ENCODE measurements at places on chromosomes 4 and X. TPM values are rescaled to one million over a fixed set of nuclear protein-coding genes. Genes with fewer than 3 reads are reported as not detected.

- no peak overlapping the region for H3K4me3 ChIP-seq
- no peak for DNase-seq
- H3K27me3 ChIP-seq = peaks cover 2% of the 10 kb centered on the region
- H3K27ac ChIP-seq = no peak overlapping the region
- no peaks in the 10 kb centered on the region for H3K36me3 ChIP-seq
Measured at GRCh38 chr4:165027762-165028402, 3.9 kb upstream of the TRIM60 start.

DNA sequence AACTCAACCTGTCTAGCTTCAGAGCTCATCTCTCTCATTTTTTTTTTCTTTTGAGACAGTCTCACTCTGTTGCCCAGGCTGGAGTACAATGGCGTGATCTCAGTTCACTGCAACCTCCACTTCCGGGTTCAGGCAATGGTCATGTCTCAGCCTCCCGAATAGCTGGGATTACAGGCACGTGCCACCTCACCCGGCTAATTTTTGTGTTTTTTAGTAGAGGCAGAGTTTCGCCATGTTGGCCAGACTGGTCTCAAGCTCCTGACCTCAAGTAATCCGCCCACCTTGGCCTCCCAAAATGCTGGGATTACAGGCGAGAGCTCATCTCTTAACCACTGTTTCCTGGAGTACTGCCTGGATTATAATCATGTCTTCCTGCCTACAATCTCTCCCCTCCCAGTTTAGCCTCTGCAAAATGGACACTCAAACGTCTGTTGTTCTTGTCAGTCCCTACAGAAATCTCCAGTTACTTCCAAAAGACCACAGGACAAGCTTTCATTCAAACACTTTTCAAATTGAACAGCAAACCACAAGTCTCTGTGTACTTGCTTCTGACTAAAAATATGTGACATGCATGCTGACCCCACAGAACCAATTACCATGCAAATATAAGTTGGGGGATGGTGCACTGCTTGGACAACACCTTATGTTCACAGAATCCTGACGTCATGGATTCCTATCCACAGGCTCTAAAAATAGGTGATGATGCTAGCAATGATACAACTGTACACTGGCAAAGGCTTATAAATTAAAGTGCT lies 137.2 kb downstream of the SH3KBP1 start:
- H3K4me1 ChIP-seq = peaks cover 87% of the 10 kb centered on the region
- peaks cover 1% of the 10 kb centered on the region for H3K36me3 ChIP-seq
- peak overlapping the region; percentile 74 for H3K27ac ChIP-seq

DNA sequence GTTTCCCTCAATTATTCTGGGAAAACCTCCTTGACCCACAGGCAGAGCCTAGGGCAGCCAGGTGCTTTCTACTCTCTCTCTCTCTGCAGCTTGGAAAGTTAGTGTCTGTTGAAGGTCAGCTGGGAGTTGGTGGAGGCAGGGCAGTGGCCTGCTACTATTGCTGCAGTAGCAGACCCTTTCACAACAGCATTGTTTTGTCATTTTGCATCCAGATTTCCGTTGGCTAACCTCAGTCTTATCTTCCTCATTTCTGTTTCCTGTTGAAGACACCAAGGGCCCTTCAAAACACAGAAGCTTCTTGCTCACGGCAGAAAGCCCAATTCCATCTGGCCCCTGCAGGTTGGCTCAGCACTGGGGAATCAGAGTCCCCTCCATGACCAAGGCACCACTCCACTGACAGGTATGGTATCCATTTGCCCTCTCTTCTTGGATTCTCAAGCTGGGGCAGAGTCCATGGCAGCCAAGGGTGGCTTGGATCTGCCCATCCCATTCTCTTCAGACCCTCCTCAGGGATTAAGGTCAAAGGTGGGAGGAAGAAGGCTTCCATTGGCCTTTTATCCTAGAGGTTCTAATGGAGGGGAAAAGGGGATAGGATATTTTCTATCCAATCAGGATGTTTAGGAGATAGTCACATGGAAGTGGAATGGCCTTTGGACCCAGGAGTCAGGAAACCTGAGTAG lies 24.6 kb downstream of the VSIG4 start:
- no peak for DNase-seq
- H3K27ac ChIP-seq = no peak overlapping the region
- peaks cover 58% of the 10 kb centered on the region for H3K4me1 ChIP-seq
- H3K36me3 ChIP-seq = peaks cover 1% of the 10 kb centered on the region

GRCh38 chr4:102047616-102048015 lies 257.1 kb downstream of the BANK1 start:
- H3K4me1 ChIP-seq = peaks cover under 1% of the 10 kb centered on the region
- H3K4me3 ChIP-seq = no peak overlapping the region
- no peak for DNase-seq
- no peak overlapping the region for H3K27ac ChIP-seq
- H3K36me3 ChIP-seq = no peaks in the 10 kb centered on the region

DNA sequence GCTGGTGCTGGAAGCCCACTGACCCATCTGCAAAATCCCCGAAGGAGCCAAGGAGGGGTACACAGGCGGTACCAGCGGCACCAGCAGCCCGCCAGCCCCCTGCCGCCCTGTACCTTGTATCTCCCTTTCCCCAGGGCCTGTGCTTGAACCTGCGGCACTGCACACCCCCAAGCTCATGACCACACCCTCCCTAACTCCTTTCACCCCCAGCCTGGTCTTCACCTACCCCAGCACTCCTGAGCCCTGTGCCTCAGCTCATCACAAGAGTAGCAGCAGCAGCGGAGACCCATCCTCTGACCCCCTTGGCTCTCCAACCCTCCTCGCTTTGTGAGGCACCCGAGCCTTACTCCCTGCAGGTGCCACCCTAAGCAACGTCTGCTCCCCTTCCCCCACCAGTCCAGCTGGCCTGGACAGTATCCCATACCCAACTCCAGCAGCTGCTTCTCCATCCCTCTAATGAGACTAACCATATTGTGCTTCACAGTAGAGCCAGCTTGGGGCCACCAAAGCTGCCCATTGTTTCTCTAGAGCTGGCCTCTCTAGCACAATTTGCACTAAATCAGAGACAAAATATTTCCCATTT lies 94.9 kb downstream of the LARP1B start:
- no peaks in the 10 kb centered on the region for H3K27me3 ChIP-seq
- no peak overlapping the region for H3K27ac ChIP-seq
- H3K4me1 ChIP-seq = no peaks in the 10 kb centered on the region
- H3K36me3 ChIP-seq = peaks cover 12% of the 10 kb centered on the region

DNA sequence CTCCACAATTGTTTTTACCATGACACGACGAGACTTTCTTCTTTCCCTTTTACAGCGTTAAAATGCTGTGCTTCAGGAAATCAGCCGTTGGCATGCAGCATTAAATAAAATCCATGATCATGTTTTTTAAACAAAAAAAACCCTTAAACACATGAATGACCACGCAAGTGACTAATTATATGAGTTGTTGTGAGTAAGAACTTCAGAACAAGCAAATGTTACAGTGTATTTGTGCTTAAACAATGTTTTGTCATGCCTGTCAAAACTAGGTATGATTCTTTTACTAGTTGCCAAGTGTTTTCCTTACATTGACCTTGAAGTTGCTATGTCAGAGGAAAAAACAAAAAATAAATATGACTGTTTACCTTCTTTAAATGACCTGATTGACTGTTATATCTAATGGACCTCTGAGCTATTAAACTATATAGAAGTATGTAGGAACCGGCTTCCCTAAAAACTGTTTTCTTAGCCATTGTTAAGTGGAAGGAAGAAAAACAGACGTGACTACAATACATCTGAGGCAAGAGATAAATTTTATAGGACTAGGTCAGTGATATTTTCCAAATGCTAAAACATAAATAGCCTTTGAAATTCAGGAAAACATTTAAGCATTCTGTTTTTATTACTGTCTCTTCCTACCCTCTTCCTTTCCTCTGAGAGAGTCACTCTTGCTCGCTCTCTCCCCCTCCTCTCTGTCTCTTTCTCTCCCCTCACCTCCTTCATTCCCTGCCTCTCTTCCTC lies 197.1 kb downstream of the PALLD start:
- H3K36me3 ChIP-seq = no peaks in the 10 kb centered on the region
- H3K27ac ChIP-seq = no peak overlapping the region
- H3K4me1 ChIP-seq = no peaks in the 10 kb centered on the region
- no peak overlapping the region for H3K4me3 ChIP-seq
- DNase-seq = no peak

GRCh38 chr4:104451573-104451972 lies 43.1 kb downstream of the CXXC4 start:
- no peak for DNase-seq
- H3K4me1 ChIP-seq = no peaks in the 10 kb centered on the region
- no peaks in the 10 kb centered on the region for H3K27me3 ChIP-seq
- H3K36me3 ChIP-seq = no peaks in the 10 kb centered on the region
- no peak overlapping the region for H3K4me3 ChIP-seq
- no peak overlapping the region for H3K27ac ChIP-seq

GRCh38 chr4:72991873-72992272 lies 77.6 kb downstream of the COX18 start:
- H3K27ac ChIP-seq = no peak overlapping the region
- no peak for DNase-seq
- peaks cover 13% of the 10 kb centered on the region for H3K27me3 ChIP-seq
- H3K4me3 ChIP-seq = no peak overlapping the region
- H3K4me1 ChIP-seq = no peaks in the 10 kb centered on the region

GRCh38 chrX:63349307-63349706 lies 1.8 kb downstream of the SPIN4 start:
- H3K4me1 ChIP-seq = peaks cover 13% of the 10 kb centered on the region
- H3K4me3 ChIP-seq = peak overlapping the region; percentile 45
- H3K36me3 ChIP-seq = no peaks in the 10 kb centered on the region
- DNase-seq = no peak
- H3K27ac ChIP-seq = no peak overlapping the region

- H3K27me3 ChIP-seq = no peaks in the 10 kb centered on the region
- DNase-seq = no peak
- H3K27ac ChIP-seq = no peak overlapping the region
- H3K4me1 ChIP-seq = peaks cover 46% of the 10 kb centered on the region
- H3K36me3 ChIP-seq = peaks cover 5% of the 10 kb centered on the region
Measured at GRCh38 chr4:48141048-48141447, 7.0 kb upstream of the TXK start.

DNA sequence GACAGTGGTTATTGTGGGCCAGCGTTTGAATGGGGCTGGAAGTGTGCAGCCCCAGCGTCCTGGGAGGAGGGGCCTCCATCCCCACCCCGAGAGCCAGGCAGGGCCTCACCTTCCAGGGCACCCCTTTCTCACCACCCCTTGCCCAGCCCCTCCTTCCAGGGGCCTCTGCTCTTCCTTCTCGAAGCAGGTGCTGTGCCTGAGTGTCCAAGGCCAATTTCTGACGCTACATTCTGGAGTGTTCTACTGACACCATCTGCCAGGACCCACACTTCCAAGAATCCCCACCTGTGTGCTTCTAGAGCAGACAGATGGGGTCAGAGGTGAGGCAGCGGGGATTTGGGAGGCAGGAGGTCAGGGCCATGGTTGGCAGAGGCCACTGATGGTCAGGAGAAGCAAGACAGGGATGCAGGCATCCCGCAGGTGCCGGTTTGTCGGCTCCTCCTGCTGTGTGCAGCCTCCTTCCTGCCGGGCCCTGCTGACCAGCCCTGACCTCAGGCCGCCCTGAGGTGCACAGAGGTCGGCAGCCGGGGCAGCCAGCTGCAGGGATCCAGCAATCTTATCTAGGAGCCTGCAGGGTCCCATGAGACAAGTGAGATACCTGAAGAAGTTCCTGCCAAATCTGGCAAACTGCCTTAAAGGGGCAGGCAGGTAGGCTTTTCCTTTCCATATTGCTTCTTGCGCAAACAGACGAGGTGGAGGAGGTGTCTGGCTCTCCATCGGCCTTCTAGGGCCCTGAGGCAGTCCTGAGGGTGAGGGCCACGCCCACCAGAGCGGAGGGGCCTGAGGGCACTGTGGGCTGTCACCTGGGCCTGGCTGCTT lies 18.8 kb downstream of the MSANTD1 start:
- no peaks in the 10 kb centered on the region for H3K4me1 ChIP-seq
- H3K36me3 ChIP-seq = no peaks in the 10 kb centered on the region

- H3K36me3 ChIP-seq = peaks cover 5% of the 10 kb centered on the region
- peaks cover 41% of the 10 kb centered on the region for H3K4me1 ChIP-seq
- peak; percentile 94 for DNase-seq
- H3K27ac ChIP-seq = peak overlapping the region; percentile 65
- H3K27me3 ChIP-seq = no peaks in the 10 kb centered on the region
Measured at GRCh38 chr4:122716825-122717448, 15.6 kb upstream of the BBS12 start.

DNA sequence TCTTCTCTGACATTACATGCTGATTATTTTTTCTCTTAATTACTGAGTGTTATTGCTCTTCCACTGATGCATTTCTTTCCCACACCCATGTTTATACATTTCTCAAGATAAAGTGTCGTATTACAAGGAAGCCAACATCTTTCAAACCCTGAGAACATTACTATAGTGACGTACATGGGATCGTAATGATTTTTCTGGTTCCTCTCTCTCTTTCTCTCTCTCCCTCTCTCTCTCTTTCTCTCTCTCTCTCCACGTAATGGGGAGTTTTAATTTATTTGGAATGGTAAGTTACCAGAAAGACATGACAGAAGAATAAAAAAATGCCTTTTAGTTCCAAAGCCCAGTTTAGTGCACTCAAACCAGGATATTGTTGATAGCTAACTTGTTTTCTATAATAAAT lies 40.4 kb upstream of the MAPK10 start:
- no peak overlapping the region for H3K27ac ChIP-seq
- H3K4me1 ChIP-seq = no peaks in the 10 kb centered on the region

- H3K4me3 ChIP-seq = no peak overlapping the region
- DNase-seq = no peak
- H3K27me3 ChIP-seq = no peaks in the 10 kb centered on the region
- no peak overlapping the region for H3K27ac ChIP-seq
- peaks cover 19% of the 10 kb centered on the region for H3K4me1 ChIP-seq
- no peaks in the 10 kb centered on the region for H3K36me3 ChIP-seq
Measured at GRCh38 chr4:153655928-153656327, 28.2 kb upstream of the TLR2 start.

The MAP9 gene
- total RNA-seq = 6.2 TPM

The XAGE1B gene
- total RNA-seq = not detected

The AFAP1 gene
- total RNA-seq = 28.8 TPM
